ENCODE measurements at places on chromosomes 4 and X.

DNA sequence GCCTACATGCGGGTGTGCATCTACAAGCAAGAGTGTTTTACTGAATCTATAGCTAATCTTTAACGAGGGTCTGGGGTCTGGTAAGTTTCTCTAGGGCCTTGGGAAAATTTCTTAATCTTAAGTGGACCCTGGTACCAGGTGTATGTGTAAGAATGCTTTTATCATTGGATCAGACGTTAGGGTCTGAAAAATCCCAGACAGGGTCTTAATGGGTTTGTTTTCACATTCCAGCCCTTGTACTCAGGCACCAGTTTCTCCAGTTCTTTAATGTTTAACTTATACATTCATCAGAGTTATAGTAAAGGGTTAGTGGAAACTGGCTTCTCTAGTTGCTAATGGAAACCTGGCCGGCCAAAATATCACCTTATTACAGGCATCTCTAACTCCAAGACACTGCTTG, 11.6 kb downstream of the MAGEB16 start:
- no peak for DNase-seq

GRCh38 chrX:307261-308111, 11.1 kb downstream of the GTPBP6 start:
- DNase-seq = no peak

- no peak for DNase-seq
These were observed 419 bp upstream of the RPGR start for GRCh38 chrX:38327775-38328081.

GRCh38 chrX:49163555-49164419, 1.2 kb downstream of the MAGIX start:
- peak; percentile 85 for DNase-seq

- DNase-seq = no peak
These were observed 82.6 kb downstream of the LUZP4 start for GRCh38 chrX:115372152-115372551.

DNA sequence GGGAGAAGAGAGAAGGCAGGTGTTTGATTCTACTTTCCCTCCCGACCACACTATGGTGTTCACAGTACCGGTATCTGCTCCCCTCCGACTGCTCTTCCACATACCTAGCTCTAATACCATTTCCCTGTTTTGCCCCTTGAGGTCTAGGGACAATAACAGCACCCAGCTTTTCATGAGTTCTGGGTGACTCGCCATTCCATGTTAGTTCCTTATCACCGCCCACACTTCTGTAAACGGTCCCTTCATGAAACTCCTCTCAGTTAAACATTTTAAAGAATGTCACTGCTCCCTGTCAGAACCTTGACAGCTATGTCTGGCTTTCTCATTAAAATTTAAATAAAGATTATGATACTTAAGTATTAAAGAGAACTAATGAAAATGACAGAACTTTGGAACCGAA, 136.7 kb downstream of the ADAMTS3 start:
- DNase-seq = no peak

- no peak for DNase-seq
These were observed 273.5 kb downstream of the DACH2 start for GRCh38 chrX:86421771-86422170.

GRCh38 chr4:83152746-83153145, 38.2 kb upstream of the PLAC8 start:
- peak; percentile 34 for DNase-seq

All from CD14-positive monocyte (primary cell).